ENCODE measurements at places on chromosomes 5 and 9. TPM values are rescaled to one million over a fixed set of nuclear protein-coding genes. Genes with fewer than 3 reads are reported as not detected.
A peak's percentile ranks its signal among the peaks of the same experiment; 100 is the strongest.

CCL28 gene
- polyA plus RNA-seq = 2.6 TPM

NUTM2F gene
- polyA plus RNA-seq = not detected

SLC4A9 gene
- 46.5 TPM for polyA plus RNA-seq

CLIC3 gene
- polyA plus RNA-seq = 0.82 TPM

SLC25A2 gene
- polyA plus RNA-seq = not detected

PCDHB9 gene
- polyA plus RNA-seq = 4.1 TPM

DDX4 gene
- polyA plus RNA-seq = not detected

ANKS6 gene
- 29.0 TPM for polyA plus RNA-seq

CENPH gene
- polyA plus RNA-seq = 24.5 TPM

PRSS3 gene
- polyA plus RNA-seq = 1.4 TPM

TRPM3 gene
- polyA plus RNA-seq = 12.1 TPM

DNA sequence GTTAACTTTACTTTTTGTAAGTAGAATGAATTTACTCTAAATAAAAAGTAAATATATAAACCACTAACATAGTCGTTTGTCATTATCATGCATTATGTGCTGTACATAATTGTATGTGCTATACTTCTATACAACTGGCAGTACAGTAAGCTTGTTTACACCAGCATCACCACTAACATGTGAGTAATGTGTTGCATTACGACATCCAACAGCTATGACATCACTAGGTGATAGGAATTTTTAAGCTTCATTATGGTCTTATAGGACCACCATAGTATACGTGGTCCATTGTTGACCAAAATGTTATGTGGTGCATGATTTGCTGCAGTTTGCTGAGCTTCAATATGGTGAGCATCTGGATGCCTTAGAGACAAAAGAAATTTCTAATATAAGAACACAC lies 819.1 kb upstream of the GRAMD2B start:
- DNase-seq = no peak

DNA sequence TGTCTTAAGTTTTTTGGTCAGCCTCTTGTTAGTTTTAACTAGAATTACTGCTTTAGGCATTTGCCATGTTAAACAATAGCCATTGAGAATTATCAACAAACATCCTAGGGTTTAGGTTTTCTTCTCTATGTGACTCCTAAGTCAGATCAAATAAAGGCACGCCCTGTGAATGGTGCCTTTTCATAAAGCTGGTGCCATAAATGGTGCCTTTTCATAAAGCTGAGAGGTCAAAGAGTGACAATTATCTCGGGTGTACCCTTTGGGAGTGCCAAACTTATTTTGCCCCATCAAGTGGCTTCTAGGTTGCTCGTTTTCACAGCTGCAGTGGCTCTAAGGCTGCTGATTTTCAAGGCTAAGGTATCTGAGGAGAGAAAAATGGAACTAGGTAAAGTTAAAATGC lies 391.6 kb downstream of the DMRTA1 start:
- DNase-seq = no peak

- DNase-seq = no peak
Observed at GRCh38 chr5:15577132-15577531, 77.2 kb downstream of the FBXL7 start.

DNA sequence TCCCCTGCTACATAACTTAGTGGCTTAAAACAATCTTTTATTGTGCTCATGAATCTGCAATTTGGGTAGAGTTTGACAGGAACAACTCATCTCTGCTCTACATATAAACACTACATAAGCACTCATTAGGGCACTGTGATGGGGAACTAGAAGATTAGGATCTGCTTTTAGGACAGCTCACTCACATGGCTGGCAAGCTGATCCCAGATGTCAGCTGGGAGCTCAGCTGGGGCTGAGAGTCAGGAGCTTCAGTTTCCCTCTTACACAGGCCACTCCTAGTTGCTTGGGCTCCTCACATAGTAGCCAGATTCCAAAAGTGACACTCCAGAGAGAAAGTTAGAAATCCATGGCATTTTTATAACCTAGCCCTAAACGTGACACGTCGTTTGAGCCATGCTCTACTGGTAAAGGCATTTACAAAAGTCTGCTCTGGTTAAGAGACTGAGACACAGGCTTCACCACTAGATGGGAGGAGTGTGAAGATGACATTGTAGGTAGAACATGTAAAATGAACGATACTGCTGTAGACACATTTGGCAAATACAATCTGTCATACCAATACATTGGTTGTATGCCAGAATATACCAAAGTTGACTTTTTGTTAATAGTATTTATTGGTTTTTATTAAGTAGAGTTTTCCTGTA lies 23.6 kb downstream of the SCAI start:
- no peak for DNase-seq

DNA sequence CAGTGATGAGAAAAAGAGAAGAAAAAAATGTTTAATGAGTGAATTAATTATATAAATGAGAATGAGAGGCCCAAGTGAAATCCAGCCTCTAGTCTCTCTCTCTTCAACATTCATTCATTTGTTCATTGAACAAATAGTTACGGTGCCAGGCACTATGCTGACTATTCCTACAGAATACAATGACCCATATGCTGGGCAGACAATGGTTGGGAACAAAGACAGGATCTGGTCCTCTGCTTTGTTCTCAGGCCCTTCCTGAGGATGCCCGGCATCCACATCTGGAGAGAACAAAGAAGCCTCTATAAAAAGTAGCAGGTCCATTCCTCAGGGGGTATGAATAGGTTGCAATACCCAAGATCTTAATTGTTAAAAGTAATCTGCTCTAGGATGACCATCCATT lies 6.9 kb downstream of the ADAM19 start:
- no peak for DNase-seq

DNA sequence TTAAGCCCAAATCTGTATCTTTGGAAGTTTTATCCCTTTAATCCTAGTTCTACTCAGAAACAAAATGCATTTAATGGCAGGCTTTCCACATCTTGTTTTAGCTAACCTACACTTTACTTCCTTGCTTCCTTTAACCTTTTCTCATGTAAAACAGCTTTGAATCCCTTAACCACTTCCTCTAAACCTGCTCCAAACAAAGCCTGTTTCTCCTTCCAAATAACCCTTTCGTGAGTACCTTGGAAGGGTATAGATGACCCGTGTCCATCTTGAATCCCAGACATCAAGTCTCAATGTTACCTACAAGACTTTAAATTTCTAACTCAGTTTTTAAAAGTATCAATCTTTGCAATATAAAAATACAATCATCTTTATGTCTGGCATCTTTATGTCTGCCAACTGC lies 78.4 kb downstream of the DROSHA start:
- DNase-seq = no peak

DNA sequence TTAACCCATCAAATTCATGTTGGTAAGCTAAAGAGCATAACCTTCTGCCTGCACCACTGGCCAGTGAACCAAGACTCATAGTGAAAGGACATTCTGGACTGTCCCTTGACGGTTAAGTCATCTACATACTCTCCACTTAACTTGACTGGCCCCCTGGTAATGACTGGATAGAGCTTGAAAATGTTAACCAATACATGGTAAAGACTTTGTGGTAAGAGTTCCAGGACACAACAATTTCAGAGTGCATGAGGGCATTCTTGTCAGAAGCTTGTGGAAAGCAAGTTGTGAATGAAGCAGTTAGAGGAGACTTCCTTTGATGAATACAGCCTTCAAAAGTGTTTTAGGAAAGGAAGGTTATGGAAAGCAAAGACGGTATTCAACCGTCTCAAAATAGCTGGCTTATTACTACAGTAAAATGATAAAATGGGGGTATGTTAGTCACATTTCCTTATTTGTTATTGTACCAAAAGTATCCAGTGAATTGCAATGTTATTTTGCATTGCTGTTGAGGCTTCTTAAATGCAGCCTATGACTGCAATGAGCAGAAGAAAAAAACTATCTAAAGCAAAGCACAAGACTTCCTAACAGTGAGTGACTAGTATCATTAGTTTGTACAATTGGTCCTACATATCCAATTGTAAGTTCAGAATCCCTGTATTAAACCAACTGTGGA lies 47.2 kb upstream of the DAB2 start:
- DNase-seq = no peak

- DNase-seq = peak; percentile 10
Observed at GRCh38 chr5:180860273-180860886, 696 bp downstream of the ZFP62 start.

DNA sequence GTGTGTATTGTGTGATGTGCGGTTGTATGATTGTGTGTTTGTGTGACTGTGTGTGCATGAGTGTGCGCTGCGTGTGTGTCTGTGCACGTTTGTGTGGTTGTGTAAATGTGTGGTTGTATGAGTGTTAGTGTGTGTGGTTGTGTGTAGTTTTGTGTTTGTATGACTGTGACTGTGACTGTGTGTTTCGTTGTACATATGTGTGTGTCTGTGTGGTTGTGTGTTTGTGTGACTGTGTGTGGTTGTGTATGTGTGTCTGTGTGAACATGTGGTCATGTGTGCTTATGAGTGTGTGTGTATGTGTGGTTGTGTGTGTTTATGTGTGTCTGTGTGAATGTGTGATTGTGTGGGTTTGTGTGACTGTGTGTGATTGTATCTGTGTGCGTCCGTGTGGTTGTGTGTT lies 197.8 kb downstream of the TTLL11 start:
- DNase-seq = no peak

DNA sequence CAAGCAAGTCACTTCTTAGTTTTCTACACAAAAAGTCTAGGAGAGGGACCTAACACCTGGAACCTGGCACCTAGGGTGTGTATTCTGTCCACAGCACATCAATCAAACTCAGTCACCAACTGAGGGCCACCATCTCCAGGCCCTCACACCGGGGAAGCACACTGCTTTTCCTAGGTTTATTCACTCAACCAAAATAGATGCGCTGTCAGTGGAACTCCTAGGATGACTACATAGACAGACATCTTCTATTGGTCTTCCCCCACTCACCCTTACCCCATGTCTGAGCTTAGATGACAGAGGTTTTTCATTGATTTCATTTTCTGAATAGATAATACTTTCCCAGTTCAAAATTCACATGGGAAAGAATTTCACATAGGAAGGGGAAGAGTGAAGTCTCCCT lies 59.2 kb downstream of the RNF130 start:
- DNase-seq = no peak

DNA sequence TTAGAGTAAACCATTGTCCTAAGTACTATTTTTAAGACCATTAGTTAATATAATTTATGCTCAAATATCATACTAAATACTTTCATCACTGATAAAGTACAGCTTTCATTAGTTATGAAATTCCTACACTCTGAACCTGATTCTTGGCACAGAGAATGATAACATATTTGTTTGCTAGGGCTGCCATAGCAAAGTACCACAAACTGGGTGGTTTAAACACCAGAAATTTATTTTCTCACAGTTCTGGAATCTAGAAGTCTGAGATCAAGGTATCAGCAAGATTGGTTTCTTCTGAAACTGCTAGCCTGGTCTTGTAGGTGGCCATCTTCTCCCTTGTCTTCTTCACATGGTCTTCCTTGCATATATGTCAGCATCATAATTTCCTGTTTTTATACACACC lies 608.4 kb downstream of the TLE1 start:
- DNase-seq = no peak

- DNase-seq = no peak
Observed at GRCh38 chr5:177310332-177310731, 1.4 kb downstream of the MXD3 start.

DNA sequence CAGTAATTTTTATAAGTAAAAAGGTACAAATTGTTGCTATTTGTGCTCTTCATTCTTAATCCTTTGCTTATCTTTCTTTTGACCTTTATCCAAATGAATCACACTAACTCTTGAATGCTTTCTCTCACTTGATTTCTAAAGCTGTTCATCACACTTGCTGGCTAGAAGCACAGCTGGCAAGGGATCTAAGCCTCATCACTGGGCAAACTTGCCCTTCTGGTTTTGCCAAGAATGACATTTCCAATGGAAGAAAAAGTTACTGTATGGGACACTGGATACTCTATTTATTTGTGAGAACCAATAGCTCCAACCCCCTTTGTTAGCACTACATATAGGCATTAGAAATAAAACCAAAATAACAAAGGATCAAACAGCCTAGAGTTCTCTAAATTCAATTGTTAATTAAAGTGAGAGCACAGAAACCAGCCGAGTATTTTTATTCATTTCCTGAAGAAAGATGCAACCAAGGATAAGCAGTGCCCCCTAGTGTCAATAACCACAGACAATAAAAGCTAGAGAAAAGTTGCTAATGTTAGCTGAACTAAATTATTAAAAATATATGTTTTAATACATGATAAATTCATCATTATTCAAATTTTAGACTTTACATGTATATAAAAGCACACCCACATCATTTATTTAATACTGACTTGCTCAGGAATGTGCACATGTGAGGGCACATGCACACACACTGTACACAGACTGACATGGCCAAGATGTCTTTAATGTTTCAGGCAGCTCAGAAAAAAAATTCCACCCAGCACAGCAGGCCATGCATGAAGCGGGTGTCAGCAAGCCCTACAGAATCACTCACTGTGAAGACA lies 59.8 kb upstream of the POU5F2 start:
- peak; percentile 75 for DNase-seq

DNA sequence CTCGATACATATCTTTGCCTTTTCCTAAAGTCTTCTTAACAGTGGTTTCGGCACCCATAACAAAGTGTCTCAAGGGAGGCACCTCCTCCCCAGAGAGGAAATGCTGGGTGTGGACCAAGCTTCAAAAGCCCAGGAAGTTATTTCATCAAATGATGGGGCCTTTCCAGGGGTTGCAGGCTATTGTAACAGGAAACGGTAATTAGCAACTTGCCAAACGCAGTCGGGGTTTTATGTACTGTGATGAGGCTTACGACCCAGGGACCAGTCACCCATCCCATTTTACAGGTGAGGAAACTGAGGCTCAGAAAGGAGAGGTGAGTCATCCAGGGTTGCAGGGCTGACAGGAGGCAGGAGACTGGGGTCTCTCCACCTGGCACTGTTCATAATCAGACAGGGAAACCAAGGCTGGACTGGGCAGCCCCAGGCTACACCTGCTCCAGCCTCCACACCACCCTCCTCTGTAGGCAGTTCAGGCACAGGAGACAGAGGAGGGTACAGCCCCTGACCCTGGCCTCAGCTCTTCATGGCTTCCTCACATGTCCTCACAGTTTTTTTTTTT lies 30.0 kb upstream of the SUSD3 start:
- no peak for DNase-seq

DNA sequence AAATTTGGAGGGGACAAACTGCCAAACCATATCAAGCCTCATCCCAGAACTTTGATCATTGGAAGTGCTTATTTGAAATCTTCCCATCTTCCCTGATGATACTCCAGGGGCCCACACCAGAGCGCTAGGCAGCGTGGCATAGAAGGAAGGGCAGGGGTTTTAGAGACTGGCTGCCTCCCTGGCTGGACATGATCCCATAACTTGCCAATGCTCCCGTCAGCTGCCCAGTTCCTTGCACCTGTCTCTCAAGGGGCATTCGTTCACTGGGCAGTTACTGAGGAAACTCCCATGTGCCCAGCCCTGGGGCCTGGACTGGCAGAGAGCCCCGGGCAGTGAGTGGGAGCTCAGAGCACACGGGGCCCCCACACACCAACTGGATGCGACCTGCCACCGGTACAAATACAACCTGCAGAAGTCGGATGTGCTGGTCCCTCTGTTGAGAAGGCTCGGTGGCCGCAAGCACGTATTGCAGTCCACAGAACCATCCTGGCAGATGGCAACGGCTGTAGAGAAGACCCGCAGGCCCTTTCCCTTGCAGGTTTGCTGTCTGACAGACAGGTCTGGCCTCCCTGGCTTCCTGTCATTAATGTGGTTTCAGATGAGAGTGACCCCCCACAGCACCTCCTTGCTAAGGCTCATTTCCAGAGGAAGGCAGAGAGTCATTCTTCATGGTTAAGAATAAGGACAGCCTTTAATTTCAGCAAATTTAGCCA lies 122.4 kb downstream of the MVB12B start:
- no peak for DNase-seq

- DNase-seq = no peak
Observed at GRCh38 chr5:57725658-57726504, 243.3 kb upstream of the ACTBL2 start.

- DNase-seq = no peak
Observed at GRCh38 chr5:124546643-124547042, 199.8 kb downstream of the ZNF608 start.

GRCh38 chr9:10007356-10007755 lies 605.4 kb downstream of the PTPRD start:
- DNase-seq = no peak
